Eye (tissue), 1 donor: ENCODE measurements at places on chromosomes 7 and 10.

- DNase-seq, result no peak
These were observed 257.1 kb downstream of the KLF6 start for GRCh38 chr10:3527869-3528268.

- DNase-seq, result no peak
These were observed 6.4 kb upstream of the TNRC18 start for GRCh38 chr7:5429857-5430611.

DNA sequence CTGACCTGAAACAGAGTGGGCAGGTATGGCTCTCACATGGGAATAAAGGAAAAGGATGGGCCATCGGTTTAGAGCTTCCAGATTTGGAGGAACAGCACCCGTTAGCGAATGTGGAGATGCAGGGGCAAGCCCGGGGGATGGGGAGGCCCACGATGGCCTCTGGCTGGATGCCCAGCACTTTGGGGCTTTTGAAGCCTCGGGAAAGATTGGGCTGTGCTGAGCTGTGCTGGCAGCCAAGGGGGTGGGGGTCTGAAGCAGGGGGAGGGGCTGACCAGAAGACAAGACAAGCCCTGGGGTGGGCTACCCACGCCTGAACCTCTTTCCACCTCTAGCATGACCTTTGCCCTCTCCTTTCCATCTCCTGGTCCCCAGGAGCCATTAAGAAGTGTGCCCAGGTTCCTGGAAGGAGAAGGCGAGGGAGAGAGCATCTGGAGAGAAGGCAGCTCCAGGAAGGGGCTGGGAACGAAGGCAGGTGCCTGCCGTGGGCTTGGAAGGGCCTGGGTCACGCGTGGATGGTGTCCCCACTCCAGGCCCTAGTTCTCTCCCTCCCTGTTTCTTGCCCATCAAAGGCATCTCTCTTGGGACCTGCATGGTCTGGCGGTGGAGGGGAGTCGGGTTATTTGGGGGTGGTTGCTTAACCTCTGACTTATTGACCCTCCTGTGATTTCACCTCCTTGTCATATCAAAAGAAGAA, 39.7 kb downstream of the JAKMIP3 start:
- no peak for DNase-seq

DNA sequence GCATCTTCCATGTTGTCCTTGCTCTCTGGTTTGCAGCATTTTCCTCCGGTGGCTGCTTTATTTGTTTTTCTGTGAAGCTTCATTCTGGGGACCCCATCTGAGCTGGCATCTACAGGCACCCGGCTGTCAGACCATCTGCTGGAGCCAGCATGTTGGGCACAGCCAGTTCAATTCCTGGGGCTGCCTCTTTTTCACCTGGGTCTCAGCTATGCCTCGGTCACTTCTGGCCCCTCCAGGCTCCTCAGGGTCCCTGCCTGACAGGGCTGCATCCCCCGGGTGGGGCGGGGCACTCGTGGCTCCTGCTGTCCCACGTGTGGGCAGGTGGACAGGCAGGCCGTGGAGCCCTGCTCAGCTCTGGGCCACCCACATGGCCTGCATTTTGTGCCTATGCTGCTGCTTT, 8.1 kb downstream of the SCART1 start:
- no peak for DNase-seq

DNA sequence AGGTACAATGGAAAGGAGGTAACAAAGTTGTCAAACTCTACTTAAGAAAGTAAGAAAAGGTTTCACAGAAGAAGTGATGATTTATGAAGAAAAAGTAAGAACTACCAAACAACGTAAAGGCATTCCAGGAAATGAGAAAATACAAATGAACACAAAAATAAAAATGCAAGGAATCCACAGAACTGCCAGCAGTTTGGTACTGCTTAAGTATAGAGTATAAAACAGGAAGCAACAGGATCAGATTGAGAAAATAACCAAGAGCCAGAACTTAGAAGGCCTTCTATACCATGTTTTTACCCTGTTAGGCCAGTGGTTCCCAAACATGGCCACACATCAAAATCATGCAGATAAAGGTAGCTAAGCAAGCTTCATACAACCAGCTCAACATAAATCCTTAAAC, 9.2 kb downstream of the NDUFA5 start:
- DNase-seq, result no peak

GRCh38 chr10:123606955-123607354, 59.2 kb upstream of the GPR26 start:
- DNase-seq, result no peak
